NCI-H1436 (cell line): ENCODE measurements at places on chromosomes 12 and 14.

- DNase-seq = no peak
Measured at GRCh38 chr12:85509857-85510256, 229.8 kb downstream of the ALX1 start.

- no peak for DNase-seq
Measured at GRCh38 chr14:69543341-69544115, 31.1 kb downstream of the CCDC177 start.

- no peak for DNase-seq
Measured at GRCh38 chr12:49875115-49875720, 28.5 kb downstream of the FAIM2 start.

DNA sequence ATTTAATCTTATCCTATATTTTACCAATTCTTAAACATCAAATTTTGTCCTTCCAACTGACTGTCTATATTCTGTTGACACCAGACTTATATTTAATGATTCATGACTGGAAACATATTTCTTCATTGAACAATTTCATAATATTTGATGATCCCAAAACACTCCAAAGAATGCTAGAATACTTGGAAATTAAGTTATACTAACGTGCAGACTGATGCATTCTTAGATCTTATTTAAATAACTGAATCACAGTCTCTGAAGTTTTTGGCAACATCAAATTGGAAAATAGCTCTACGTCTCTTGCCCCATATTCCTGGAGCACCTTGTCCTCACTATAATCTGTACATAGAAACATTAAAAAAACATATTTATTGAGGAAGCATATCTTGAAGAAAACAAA, 127.4 kb downstream of the HMGA2 start:
- DNase-seq = no peak

DNA sequence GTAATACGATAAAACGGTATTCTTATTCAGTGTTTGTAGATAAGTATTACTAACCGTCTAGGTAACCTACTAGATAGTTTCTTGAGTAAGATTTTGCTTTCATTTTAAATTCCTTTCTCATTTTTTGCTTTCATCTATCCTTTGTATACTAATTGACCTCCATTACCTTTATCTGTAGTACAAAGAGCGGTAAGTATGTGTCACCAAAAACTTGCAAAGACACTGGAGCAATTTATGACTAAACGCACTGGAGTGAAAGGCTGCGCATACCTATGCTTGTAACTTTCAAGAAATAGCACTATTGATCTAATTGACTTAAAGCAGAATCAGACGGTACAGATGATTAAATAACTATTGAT, 1.7 kb downstream of the ARHGAP5 start:
- DNase-seq = no peak

DNA sequence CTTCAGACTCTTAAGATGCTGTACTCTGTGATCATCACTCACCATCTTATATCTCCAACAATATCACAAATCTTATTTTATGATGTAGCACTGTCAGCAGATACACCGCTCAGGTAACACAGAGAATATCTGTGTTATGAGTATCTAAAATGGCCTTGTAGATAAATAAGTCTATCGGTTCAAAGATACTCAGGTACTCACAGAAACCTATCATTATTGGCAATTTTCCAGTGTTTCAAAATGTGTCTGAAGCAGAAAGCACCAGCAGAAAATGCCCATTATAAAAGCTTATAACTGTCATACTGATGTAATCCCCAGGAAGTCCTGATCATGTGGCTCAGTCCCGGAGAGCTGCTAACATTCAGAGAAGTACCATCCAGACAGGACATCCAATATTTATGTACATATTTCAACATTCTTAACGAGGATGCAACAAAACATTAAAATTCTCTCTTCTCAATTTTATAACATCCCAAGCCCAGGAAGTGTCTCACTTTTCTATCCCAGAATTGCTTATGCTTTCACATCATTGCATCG, 190.7 kb upstream of the LMNTD1 start:
- no peak for DNase-seq

DNA sequence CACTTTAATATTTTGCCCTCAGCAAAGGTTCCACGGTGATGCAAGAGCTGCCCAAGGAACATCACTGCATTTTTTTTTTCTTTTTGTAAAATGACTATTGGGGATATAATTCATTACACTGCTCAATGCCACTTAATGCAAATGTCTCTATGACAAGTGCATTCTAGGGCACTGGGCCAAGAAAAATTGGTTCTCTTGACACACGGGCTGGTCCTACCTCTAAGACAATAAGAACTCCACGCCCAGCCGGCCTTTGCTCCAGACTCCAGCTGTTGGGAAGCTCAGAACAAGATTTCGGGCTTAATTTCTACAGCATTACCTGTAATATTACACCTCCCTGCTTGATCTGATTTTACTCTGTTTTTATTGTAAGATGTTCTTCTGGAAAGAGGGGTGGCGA, 48.8 kb upstream of the VRK1 start:
- peak; percentile 36 for DNase-seq

DNA sequence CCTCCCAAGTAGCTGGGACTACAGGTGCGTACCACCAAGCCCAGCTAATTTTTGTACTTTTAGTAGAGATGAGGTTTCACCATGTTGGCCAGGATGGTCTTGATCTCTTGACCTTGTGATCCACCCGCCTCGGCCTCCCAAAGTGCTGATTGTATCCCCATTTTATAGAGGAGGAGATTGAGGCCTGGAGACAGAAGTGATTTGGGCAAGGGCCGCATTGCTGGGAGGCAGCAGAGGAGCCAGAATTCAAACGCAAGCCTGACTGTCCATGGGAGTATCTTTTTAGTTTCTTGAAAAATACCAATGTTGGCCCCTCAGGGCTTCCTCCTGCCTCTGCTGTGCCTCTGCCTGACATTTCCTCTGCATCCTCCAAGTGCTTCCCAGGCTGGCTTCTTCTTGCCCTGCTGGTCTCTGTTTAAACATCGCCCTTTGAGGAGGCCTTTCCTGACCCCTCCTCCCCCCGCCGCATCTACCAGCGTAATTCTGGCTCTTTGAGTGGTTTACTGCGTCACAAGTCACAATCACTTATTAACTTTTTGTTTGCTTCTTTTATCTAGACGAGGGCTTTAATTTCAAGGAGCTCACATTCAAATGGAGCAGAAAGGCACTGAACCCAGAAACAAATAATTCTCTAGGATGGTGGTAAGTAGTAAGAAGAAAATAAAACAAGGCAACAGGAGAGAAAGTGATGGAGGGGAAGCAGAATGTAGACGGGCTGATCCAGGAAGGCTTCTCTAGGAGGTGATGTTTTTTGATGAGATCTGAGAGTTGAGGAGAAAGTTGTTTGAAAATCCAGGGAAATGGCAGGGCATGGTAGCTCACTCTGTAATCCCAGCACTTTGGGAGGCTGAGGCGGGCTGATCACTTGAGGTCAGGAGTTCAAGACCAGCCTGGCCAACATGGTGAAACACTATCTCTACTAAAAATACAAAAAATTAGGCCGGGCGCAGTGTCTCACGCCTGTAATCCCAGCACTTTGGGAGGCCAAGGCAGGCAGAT, 91.0 kb upstream of the MED13L start:
- no peak for DNase-seq

DNA sequence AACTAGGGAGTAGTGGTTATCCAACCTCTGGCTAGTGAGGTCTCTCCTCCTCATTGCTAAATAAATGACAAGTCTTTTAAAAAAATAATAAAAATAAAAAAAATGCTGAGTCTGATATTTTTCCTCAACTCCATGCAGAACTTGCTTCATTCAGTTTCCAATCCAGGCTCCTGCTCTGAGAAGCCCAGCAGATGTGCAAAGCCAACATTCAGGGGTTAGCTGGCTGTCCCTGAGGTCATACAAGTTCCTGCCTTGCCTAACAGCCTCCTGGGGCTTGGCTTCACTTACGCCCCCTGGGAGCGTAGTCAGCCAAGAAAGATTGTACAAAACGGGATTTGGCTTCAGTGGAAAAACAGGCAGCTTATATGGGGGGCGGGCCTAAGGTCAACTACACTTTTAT, 23.3 kb downstream of the RTRAF start:
- DNase-seq = no peak

DNA sequence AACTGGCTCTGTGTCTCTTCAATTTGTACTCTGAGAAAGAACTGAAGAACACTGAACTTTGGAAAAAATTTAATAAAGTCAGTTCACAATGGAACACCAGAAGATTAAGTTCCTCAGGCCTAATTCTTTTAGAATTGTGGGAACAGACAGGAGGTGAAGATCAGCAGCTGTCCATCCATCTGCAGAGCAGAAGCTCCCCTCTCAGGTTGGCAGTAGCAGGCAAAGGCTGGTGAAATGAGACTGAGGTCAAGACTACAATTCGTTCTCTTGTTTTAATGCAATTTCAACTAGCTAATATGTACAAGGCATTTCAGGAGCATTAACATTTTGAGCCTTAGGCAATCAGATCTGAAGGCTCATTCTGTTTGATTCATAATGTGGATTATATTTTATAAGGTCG, 10.3 kb upstream of the TRHDE start:
- DNase-seq = no peak

- DNase-seq = no peak
Measured at GRCh38 chr14:84087986-84088531, 1441.9 kb upstream of the FLRT2 start.

DNA sequence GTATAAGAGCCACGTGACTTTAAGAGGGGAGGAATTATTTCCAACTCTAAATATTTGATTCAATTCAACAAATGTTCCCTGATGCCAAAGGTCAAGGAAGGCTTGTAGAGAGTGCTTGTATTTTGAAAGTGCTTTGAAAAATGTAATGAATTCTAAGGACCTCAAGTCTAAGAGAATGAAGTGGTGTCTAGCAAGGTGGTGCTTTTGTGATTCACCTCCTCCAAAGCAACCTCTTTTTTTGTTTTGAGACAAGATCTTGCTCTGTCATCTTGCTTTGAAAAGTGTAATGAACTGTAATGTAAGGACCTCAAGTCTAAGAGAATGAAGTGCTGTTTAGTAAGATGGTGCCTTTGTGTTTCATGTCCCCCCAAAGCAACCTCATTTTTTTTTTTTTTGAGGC, 13.7 kb downstream of the AK7 start:
- no peak for DNase-seq

DNA sequence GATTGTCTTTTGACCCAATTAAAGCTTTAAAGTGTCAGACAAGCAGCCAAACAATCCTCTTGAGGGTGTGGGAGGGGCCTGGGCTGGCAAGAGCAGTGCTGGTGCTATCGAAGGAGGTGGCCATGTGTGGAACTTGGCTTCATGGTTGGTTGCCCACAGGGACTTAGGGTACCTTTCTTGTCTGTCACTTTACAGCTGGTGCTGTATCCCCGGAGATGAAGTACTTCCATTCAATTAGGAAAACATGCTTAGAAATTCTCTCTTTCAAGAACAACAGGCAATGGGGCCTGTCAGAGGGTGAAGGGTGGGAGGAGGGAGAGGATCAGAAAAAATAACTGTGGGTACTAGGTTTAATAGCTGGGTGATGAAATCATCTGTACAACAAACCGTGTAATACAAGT, 86.5 kb downstream of the DAAM1 start:
- peak; percentile 35 for DNase-seq

- no peak for DNase-seq
Measured at GRCh38 chr12:109997393-109997792, 1.2 kb upstream of the GIT2 start.

- DNase-seq = no peak
Measured at GRCh38 chr12:71503579-71504391, 64.2 kb downstream of the LGR5 start.

DNA sequence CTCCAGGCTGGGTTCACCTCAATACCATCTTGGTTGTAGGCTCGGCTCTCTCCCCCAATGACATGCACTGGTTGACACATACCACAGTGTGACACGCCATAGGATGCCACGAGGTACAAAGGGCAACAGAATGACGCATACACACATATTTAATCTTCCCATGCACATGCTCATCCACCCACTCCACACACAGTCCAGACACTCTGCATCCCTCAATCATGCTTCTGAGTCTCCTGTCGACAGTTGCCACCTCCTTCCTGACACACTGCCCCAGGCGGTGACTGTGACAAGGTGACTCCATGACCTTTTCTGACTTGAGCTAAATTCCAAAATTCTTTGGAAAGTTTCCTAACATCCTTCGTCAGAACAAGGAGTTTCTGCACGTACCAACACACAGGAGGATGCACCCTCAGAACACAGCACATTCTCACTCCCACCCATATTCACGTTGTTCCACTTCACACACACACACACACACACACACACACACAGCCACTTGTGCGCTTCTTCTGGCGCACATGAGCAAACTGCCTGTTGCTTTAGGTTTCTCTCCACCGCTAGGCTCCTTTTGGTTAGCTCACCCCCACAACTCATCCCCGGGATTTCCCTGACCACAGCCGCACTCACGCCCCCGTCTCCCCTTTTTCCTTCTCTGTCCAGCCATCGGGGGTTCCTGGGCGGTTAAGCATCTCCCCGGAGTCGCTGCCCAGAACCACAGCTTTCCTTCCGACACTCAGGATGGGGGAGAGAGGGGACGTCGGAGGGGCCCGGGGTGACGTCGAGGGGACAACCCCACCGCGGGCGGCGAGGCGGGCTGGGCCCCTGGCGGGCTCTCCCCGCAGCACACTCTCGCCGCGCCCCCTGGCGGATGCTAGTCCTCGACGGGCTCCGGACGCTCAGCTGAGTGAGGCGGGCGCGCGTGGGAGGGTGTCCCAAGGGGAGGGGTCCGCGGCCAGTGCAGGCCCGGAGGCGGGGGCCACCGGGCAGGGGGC, 536 bp upstream of the WNT1 start:
- DNase-seq = peak; percentile 31

DNA sequence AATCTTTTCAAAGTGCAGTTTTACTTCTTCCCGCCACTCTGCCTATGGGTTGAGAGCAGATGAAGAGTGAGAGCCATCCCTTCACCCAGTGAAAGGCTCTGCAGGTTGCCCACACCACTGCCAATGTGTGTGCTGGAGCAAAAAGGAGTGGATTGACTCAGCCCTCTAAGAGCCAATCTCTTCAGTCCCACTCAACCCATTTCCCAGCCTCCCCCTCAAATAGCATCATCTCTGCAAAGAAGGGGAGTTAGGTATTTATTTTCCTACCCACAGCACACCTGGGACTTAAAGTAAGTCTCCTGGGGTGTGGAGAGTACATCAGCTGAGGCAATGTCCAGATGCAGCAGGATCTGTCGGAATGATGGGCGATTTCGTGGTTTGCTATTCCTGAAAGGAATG, 15.3 kb downstream of the MAP3K12 start:
- no peak for DNase-seq

- no peak for DNase-seq
Measured at GRCh38 chr14:70658899-70659298, 17.2 kb downstream of the TTC9 start.

DNA sequence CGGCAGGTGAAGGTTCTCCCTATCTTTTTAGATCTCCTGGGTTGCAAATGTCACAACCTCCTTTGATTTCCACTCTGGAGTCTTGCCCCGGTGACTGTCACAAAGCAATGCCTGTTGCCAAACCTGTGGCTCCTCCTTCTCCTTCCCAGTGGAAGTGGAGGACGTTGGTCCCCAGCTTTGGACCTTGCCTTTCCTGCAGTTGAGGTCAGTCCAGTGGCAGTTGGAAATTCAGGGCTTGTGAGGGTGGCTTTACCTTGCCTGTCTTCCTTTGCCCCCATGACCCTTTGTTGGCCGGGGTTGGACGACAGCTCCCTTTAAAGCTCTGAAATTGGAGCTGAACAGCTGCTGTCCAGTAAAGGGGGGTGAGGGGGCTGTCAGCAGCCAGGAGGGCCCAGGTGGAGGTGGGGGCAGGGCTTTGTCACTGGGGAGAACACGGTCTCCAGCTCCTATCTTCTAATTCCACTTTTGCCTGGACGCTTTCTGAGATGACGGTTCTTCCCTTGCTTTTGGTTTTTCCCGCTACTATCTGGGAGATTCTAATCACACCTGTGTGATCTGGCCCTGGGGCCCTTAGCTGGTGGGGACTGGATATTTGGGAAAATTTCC, 4.1 kb downstream of the TEAD4 start:
- DNase-seq = no peak
